ENCODE measurements at places on chromosomes 11 and 22.

DNA sequence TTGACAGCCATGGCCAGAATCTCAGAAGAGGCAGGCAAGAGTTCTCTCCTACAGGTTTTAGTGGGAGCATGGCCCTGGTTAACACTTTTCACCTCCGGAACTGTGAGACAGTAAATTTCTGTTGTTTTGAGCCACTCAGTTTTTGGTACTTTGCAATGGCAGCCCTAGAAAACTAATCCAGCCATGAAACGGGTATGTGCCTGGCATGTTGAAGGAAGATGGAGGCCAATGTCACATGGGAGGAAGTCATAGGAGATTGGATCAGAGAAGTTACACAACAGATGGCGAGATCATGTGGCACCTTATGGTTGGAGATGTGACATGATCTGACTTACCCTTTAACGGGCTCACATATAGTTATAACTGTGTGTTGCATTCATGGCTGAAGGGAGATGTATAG, 63.2 kb upstream of the EED start:
- DNase-seq = no peak

- no peak for DNase-seq
These were observed 111.3 kb downstream of the TENM4 start for GRCh38 chr11:79329561-79329960.

DNA sequence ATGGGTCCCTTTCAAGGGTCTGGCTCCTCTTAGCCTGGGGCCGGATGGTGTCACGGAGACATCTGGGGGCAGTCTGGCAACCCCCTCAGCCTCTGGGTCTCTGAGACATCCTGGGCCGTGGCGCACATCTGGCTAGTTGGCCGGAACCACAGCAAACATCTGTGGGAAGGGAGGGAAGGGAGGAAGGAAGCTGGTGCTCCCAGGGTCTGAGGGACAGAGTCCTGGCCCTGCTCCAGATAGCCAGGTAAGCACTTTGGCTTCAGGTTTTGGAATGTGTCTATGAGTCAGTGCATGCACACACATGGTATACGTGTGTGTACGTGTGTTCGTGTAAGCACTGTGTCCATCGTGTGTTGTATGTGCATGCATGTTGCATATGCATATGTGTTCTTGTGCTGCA, 225.1 kb downstream of the MN1 start:
- DNase-seq = no peak

DNA sequence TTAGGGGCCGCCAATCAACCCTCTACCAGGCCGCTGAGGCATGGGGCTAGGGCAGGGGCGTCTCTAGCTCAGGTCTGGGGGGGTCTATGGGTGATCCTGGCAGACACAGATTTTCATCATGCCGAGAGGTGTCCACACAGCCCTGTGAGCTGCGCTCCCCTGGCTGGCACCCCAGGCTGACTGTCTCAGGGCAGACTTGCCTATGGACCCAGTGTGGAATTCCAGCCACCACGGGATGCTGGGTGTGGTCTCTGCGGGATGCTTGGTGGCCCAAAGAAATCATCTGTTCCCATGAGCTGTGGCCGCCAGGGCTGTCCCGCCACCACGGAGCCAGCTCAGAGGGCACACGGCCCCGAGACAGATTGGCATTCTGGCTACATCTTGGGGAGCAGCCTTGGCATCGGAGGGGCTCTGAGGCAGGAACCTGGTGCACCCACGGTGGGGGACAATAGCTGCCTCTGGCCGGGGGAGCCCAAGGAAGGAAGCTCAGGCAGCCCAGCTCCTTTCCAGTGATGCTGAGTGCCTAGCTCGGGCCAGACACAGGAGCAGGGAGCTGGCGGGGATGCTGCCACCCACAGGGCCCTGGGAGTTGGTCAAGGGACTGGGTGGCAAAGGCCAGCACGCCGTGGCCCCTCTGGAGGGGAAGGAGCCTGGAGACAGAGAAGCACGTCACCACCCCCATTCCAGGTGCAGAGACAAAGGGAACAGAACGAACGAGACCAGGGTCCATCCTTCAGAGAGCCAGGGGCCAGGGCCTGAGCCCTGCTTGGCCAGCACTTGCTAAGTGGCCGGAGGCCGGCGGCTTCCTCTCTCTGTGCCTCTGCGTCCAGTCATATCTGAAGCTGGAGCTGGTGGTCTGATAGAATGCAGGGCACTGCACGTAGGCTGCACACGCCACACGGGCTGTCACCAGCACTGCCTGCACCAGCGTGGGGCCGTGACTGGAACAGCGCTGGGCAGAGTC, 64.4 kb upstream of the FGF3 start:
- peak; percentile 40 for DNase-seq

- no peak for DNase-seq
These were observed 1.9 kb downstream of the RGL4 start for GRCh38 chr22:23692598-23693291.

DNA sequence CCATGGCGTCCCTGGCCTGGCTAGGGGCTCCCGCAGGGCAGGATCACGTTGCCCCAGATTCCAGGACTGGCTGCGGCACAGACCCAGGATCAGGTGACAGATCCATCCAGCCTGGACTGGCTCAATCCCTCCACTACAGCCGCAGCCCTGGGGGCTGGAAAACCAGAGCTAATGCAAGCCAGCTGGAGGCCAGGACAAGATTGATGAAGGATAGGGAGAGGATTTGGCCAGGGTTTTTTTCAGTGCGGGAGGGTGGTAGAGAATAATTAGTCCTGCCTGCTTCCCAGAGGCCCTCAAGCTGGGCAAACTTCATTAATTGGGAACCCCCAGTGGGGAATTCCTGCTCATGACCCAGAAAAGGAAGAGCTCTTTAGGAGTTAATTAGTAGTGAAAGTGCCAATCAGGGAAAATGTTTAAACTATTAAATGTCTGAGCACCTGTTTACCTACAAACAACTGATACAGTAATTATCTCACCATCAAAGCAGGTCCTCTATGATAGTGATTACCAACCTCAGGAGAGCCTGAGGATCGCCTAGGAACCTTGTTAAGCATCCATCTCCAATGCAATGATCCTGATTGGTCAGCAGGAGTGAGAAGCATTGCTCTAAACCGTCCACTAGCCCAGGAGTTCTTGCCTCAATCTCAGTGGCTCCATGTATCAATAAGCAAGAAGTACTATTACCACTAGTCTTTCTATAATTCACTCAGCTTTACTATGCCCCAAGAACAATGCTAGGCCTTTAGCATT, 33.0 kb upstream of the MYOD1 start:
- no peak for DNase-seq

- no peak for DNase-seq
These were observed at the start of gene SMIM45 for GRCh38 chr22:41951898-41952474. TSS of gene SMIM45 (plus strand) at chr22:41952150.

GRCh38 chr22:39601180-39601535, 30.6 kb downstream of the CACNA1I start:
- DNase-seq = no peak

DNA sequence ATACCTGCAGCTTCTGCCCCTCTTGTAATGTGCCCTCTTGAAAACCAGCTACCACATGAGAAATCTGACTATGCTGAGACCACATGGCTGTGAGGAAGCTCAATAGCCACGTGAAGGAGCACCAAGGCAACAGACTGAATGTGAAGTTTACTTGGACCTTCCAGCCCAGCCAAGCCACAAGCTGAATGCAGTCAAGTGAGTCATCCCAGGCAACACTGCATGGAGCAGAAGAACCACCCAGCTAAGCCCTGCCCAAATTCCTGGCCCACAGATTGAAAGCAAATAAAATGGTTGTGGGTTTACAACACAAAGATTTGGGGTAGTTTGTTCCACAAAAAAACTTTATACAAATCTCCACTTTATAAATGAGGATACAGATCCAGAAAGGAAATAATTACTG, 114.5 kb downstream of the TIMP3 start:
- DNase-seq = no peak

All from RWPE2 (cell line).